ENCODE measurements at places on chromosomes 1 and 21.

- no peak for DNase-seq
These were observed 37.3 kb upstream of the SIPA1L2 start for GRCh38 chr1:232667094-232667777.

- no peak for DNase-seq
These were observed 129.1 kb upstream of the SOD1 start for GRCh38 chr21:31530364-31530763.

- DNase-seq: no peak
These were observed 13.8 kb upstream of the POGZ start for GRCh38 chr1:151472856-151473731.

DNA sequence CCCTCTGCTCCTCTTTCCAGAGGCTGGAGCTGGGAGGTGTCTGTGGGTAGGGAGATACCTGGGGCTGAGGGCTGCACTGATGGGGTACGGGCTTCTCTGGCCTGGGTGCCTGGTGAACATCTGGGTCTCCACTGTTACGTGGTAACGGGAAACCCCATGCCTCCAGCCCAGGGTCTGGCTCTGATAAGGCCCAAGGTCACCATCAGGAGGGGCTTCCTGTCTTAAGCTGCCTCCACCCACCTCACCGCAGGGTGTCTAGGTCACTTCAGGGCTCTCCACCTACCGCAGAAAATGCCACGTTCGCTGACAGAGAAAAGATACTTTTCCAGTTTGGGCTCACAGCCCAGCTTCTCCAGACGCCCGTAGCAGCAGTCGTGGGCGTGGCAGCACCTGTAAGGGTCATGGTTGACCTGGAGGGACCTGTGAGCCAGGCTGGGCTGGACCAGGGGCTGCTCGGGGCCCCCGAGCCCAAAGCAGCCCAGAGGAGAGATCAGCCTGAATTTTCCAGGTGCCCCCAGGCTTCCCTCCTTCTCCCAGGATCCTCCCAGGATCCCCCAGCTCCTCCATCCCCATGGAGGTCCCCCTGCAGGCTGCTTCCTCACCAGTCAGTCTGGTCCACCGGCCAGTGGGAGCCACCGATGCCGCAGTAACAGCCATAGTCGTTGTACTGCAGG lies 1.3 kb downstream of the PLA2G2E start:
- no peak for DNase-seq

DNA sequence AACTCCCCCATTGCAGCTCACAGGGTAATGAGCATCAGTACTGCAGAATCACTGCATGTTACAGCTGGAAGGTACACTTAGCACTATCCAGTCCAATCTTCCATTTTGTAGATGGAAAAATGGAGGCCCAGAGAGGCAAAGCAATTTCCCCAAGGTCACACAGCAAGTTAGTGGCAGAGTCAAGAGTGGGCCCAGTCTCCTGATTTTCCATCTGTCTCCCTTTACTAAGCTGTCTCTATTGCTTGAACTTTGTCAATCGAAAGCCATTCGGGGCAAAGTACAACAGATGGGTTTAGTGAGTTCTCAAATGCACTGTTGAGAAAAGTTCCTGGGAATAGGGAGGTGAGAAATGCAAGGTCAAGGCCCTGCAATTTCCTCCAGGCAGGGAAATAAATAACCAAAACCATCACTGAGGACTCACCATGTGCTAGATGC lies 50.4 kb upstream of the IFFO2 start:
- no peak for DNase-seq

DNA sequence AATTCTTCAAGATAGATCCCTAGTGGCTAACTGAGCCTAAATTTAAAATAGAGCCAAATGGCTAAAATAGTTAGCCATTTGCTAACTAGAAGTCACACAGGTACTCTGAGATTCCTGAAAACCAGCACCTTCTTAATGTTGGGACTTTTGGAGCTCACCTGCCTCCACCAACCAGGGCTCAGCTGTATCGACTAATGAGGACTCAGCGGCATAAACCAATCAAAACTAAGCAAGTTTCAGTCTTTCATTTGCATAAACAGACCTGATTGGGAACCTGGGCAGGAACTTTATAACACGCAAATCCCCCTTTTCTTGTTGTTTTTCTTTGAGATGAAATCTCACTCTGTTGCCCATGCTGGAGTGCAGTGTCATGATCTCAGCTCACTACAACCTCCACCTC lies 28.5 kb downstream of the TNFRSF9 start:
- DNase-seq: no peak

GRCh38 chr1:244840219-244840794 lies 4.8 kb downstream of the COX20 start:
- no peak for DNase-seq

DNA sequence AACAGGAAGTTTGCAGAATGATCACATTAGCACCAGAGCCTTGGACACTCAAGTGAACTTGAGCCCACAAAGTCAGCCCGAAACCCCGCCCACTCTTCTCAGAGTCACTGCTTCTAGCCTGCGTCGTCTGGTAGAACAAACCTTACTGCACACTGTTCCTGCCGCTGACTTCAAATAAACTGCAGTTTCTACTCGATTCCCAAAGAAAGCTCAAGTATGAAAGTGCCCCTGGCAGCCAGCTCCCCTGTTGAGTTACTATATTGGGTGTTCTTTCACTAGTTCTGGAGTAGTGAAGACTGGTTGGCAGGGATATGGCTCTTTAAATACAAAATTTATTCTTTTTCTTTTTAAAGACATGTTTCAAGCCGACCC lies 164.7 kb downstream of the GALNT2 start:
- DNase-seq: no peak

- DNase-seq: no peak
These were observed 34.8 kb upstream of the ATP6V1G3 start for GRCh38 chr1:198575292-198575691.

- DNase-seq: no peak
These were observed 49.7 kb downstream of the SLX9 start for GRCh38 chr21:44989537-44989886.

DNA sequence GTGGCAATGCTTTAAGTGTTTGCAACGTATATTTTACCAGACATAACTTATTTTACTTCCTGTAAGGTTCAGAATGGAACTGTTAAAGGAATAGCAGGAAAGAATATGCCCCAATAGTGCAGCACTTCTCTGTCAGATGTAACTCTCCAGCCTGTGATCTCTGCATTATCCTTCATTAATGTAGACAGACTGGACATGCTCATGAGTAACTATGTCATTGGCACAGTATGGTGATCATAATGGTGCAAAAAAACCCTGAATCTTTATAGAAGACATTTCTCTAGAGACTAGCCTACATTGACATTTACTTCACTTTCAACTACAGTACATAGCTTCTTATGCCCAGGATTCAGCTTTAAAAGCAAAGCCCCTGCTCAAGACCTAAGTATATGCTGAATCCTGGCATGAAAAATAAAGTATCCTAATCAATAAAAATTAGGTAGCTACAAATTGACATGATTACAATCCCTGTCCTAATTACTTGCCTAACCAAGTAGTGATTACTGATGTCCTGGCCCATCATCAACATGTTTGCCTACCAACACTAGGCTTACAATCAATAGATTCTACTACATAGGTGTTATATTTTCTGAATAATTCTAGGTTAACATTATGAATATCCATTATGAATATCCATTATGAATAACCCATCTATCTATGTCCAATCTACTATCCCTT lies 13.9 kb downstream of the COX20 start:
- no peak for DNase-seq

DNA sequence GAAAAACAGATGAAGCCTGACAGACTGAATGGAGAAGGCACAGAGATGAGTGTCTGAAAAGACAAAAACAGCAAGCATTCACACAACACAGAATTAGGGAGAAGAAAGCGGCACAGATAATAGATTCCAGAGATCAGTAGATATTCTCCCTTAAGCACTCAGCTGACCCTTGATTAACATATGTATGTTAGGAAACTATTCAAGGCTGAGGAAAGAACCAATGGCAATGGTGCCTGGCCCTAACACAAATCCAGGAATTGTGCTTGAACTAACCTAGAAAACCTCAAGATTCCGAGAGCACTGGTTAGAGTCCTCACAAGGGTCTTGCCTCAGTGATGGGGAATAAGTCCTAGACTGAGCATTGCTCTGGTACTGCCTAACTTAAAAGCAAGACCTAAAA lies 30.9 kb downstream of the KCNT2 start:
- no peak for DNase-seq

DNA sequence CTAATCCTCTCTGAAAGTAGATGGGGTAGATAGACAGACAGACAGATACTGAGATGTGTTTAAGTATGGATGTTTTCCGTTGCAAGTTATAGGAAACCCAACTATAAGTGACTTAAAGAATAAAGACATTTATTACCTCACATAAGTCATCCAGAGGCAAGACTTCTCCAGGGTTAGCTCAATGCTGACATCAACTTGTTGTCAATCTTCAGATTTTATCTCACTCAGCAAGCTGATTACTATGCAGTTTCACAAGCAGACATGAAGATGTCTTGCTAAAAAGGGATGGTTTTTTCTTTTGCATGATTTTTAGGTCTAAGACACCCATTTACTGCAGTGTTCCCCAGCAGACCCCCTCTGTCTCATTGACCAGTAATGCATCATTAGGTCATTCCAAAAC lies 30.7 kb upstream of the ZNF362 start:
- DNase-seq: no peak

DNA sequence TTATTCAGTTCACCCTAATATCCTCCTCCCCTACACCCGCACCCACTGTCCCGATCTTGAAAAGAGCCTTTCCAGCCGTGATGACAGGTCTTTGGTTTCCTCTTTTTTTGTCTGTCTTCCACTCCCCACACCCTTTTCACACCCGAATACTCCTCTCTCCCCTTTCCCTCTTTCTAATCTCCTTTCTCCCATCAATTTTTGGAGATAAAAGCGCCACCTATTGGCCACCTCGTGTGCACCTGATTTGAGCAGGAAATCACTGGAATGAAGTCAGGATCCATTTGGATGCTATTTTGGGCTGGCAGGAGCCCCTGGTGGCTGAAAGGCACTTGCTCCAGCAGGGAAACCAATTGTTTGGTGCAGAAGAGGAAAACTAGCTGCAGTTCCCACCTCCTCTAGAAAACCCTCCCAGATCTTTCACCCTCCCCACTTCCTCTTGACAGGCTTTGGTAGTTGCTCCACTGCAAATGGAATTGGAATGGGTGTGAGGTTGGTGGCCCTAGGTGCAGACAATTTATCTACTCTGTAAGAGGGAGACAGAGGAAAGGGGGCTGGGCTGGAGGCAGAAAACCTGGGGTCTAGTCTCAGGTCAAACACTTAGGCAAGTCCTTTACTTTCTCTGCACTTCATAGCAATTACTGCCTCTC lies 8.4 kb downstream of the FOXE3 start:
- DNase-seq: no peak

GRCh38 chr1:103177108-103177775 lies 68.9 kb upstream of the COL11A1 start:
- DNase-seq: no peak

- DNase-seq: no peak
These were observed 117.5 kb upstream of the ARHGEF16 start for GRCh38 chr1:3336641-3337630.

DNA sequence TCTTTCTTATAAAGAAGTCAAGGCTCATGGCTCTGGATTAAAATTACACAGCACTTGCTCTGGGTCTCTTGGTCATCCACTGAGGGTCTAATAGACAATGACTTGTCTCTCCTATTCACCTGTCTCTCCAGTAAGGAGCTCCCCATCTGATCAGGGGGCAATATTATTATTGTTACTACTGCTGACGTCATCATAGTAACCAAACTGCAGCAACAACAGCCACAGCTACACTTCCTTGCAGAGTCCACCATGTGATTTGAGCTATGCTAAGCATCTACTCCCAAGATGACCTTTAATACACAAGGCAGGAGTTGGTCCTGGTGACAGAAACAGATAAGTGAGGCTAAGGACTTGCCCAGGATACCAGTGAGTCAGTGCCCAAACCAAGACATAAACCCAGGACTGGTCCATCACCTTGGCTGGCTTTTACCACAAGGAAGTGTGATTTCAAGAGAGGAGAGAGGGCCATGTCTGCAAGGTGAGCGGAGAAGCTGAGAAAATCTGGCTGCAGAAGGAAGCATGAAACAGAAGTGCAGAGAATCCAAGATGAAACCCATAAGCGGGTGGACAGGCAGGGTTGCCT lies 602.5 kb downstream of the PTPRU start:
- DNase-seq: no peak

GRCh38 chr21:37437376-37438080 lies 71.0 kb downstream of the DYRK1A start:
- no peak for DNase-seq

- DNase-seq: no peak
These were observed 289.8 kb upstream of the SNX7 start for GRCh38 chr1:98371764-98372163.

GRCh38 chr1:66266350-66266749 lies 267.6 kb upstream of the SGIP1 start:
- no peak for DNase-seq

- DNase-seq: no peak
These were observed 390.1 kb downstream of the LTN1 start for GRCh38 chr21:28602546-28602945.

DNA sequence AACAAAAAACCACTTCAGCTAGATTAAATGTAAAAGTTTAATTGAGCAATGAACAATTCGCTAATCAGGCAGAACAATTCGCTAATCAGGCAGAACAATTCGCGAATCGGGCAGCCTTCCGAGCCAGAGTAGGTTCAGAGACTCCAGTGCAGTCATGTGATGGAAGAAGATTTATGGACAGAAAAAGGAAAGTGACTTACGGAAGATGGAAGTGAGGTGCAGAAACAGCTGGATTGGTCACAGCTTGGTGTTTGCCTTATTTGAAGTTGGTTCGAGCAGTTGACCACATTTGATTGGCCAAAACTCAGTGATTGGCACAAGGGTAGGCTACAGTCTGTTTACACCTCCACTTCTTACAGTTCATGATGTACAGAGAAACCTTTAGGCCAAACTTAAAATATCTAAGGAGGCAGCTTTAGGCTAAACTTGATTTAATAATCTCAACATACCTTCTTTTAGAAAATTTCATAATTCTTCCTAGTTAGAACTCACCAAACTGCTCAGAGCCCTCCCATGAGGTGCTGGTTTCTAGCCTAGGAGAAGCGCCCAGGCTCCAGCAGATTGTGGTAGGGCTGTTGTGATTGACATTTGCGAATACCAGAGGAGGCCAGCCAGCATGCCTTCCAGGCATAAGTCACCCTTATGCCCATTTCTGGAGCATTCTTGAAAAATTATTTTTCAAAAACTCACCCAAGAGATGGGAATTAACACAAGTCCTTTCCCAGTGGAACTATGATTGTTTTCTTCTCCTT lies 22.8 kb upstream of the KCNC4 start:
- no peak for DNase-seq

- no peak for DNase-seq
These were observed 11.0 kb downstream of the GJA4 start for GRCh38 chr1:34803770-34804169.

Data from activated CD8-positive, alpha-beta memory T cell treated with anti-CD3 and anti-CD28 coated beads for 4 hours (primary cell).